ENCODE measurements at places on chromosomes 5 and 9. TPM values are rescaled to one million over a fixed set of nuclear protein-coding genes. Genes with fewer than 3 reads are reported as not detected.

BSPRY gene
- 7.7 TPM for total RNA-seq

DNA sequence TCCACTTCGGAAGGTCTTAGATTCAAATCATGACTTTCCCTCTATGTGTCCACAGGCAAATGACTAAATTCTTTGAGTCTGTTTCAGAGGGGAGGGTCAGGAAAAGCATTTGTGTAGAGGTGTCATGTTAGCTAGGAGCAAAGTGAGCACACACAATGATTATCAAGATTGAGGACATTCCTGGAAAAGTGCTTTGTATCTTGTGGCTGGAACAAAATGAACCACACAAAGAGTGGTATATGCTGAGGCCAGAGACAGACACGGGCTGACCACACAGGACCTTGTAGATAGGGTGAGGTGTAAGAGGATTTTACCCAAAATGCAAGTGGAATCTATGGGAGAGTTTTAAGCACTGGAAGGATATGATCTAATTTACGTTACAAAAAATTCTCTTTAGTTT lies 245.3 kb upstream of the NMUR2 start:
- no peaks in the 10 kb centered on the region for H3K36me3 ChIP-seq
- no peak for DNase-seq
- H3K27me3 ChIP-seq, result no peaks in the 10 kb centered on the region
- H3K27ac ChIP-seq, result no peak overlapping the region
- H3K4me1 ChIP-seq, result no peaks in the 10 kb centered on the region

DNA sequence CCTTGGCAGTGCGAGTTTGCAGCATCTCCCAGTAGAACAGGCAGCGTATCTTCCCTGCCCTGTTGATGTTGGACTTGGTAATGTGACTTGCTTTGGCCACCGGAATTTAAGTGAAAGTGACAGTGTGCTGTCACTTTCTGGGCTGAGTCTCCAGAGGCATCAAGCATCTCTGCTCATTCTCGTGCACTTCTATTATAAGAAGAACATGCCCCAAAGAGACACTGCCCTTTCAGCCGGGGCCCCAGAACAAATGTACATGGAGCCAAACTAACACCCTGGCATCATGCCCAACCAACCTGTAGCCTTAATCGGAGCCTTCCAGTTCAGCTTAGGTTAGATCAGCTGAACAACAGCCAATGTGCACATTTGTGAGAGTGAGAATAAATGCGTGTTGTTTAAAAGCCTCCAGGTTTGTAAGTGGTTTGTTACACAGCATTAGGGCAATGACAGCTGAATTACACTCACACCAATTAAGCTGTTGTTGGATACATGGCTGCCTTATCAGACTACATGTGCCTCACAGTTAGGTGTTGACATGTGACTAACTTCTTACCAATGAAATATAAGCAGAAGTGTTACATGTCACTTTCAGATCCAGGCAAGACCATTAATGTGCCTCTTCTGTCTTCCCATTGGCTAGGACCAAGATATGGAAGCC lies 22.1 kb upstream of the FRMD3 start:
- peaks cover 6% of the 10 kb centered on the region for H3K36me3 ChIP-seq
- no peak overlapping the region for H3K4me3 ChIP-seq
- H3K27me3 ChIP-seq, result peaks cover 2% of the 10 kb centered on the region
- no peak for DNase-seq
- H3K4me1 ChIP-seq, result no peaks in the 10 kb centered on the region
- no peak overlapping the region for H3K27ac ChIP-seq

DNA sequence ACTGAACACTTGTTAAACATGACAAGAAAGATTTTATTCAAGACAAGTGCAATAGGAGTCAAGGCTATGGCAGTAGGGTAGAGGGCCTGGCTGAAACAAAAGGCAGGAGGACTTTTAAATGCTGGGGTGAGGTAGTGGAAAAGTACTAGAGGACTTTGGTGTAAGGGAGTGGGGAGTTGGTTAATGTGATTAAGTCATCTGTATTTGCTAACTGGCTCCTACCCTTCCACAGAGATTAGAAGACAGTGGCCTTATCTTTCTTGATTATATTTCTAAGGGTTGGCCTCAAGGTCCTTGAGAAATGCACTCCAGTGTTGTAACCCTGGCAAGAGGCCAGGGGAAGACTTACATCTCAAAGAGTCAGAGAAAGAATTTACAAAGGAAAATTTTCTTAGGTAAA lies 160.2 kb upstream of the FTMT start:
- H3K4me1 ChIP-seq, result no peaks in the 10 kb centered on the region
- H3K27ac ChIP-seq, result no peak overlapping the region
- no peaks in the 10 kb centered on the region for H3K36me3 ChIP-seq
- no peaks in the 10 kb centered on the region for H3K27me3 ChIP-seq
- no peak overlapping the region for H3K4me3 ChIP-seq
- DNase-seq, result no peak

AGPAT2 gene
- total RNA-seq, result 8.7 TPM

DNA sequence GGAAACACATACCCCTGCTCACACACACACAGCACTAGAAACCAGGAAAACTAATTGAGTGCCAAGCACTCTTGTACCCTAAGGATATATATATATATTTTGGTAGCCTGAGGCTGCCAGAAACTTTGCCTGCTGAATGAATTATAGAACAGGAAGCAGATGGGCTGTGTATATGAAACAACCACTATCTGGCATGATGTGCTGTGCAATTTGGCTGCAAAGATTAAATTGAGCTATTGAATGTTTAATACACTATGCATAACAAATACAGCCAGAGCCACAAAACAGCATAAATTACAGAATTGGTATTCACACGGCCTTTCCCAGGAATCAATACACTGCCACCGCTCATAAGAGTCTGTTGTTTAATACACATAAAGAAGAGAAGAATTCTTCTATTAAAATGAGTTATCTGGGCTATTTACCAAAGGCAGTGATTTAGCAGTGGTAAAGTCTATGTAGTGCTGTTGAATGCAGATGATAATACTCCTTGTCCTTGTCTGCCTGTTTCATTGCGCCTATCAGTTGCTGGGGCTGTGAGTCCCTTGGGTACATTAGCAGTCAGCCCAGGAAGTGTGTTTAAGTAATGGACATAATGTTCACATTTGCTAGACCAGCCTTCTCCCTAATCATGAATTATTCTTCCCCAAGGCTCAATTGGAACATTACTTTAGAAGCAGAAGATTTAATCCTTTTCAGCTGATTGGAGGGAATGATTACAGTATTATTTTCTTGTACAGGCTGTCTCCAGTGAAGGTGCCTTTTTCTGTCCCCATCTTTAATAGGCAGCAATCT lies 294.3 kb downstream of the TLE1 start:
- H3K4me1 ChIP-seq, result no peaks in the 10 kb centered on the region
- no peak overlapping the region for H3K27ac ChIP-seq
- no peaks in the 10 kb centered on the region for H3K36me3 ChIP-seq
- H3K4me3 ChIP-seq, result no peak overlapping the region
- no peaks in the 10 kb centered on the region for H3K27me3 ChIP-seq
